ENCODE measurements at places on chromosomes 3 and 15. TPM values are rescaled to one million over a fixed set of nuclear protein-coding genes. Genes with fewer than 3 reads are reported as not detected.

Gene SEMA3B
- 51.6 TPM for total RNA-seq

Gene ADAMTS17
- 0.17 TPM for total RNA-seq

Gene SYNPR
- not detected for total RNA-seq

Gene THOC7
- total RNA-seq = 35.3 TPM

Gene NIPA2
- total RNA-seq = 41.6 TPM

Gene SAXO2
- 0.66 TPM for total RNA-seq

Gene GOLGA6A
- not detected for total RNA-seq

Gene DYNLT2B
- total RNA-seq = 9.1 TPM

Gene CPN2
- not detected for total RNA-seq

Gene ECE2
- not detected for total RNA-seq

Gene DPPA4
- total RNA-seq = 0.26 TPM

Gene QTRT2
- total RNA-seq = 13.6 TPM

Gene MORC1
- total RNA-seq = not detected

Gene SNX33
- 19.5 TPM for total RNA-seq

Gene CAV3
- not detected for total RNA-seq

Gene VEPH1
- total RNA-seq = 34.7 TPM

Gene MUC20
- under 0.01 TPM for total RNA-seq

Gene GRK7
- total RNA-seq = not detected

Gene ATP10A
- total RNA-seq = 12.7 TPM

Gene UQCC5
- 5.1 TPM for total RNA-seq

Gene LDHAL6B
- total RNA-seq = not detected

Gene CFAP100
- total RNA-seq = not detected

Gene CATSPER2
- 2.3 TPM for total RNA-seq

Gene LMAN1L
- not detected for total RNA-seq

Gene CCRL2
- 0.26 TPM for total RNA-seq

Gene CA12
- total RNA-seq = 48.4 TPM

Gene GPR160
- 0.50 TPM for total RNA-seq

Gene GOLGA6L10
- 0.26 TPM for total RNA-seq

Gene PHLDB2
- total RNA-seq = 43.4 TPM

Gene HGD
- total RNA-seq = under 0.01 TPM

Gene NDN
- 47.7 TPM for total RNA-seq

Gene SI
- total RNA-seq = not detected

Gene TRH
- total RNA-seq = not detected

Gene MCCC1
- 29.1 TPM for total RNA-seq

Data from fibroblast of lung (primary cell).